ENCODE measurements at places on chromosomes 4 and X.

DNA sequence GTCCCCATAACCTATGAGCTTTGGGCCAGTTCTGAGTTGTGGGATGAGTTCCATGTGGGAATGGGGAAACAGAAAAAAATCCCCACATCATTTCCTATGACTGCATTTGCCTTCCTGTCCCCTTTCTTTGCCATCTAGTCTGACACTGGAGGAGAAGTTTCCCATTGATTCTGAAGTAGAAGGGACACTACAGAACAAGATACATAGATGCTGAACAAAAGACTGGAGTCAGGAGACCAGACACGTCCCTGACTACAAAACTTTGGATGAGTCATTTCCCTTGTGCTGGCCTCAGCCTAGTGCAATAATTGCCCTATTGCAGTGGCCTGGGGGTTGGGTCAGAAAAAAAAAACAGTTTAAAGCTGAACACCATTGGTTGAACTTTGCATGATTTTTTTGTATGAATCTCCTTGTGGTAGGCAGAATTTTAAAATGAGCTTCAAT, 22.1 kb downstream of the BEX3 start:
- DNase-seq = no peak

- no peak for DNase-seq
Observed at GRCh38 chr4:183374950-183375555, 52.8 kb upstream of the CLDN24 start.

DNA sequence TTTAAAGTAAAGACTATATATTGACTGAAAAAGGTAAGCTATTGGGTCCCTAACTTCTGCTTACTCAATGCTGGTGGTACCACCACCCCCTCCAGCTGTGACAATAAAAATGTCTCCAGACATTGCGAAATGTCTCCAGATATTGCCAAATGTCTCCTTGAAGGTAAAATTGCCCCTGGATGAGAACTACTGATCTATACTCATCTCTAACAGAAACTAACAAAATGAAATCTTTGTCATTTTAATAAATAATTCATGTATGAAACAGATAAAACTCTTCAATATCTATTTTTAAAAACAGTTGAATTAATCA, 20.1 kb downstream of the CLTRN start:
- no peak for DNase-seq

GRCh38 chrX:29813174-29813573, 402.2 kb upstream of the MAGEB2 start:
- no peak for DNase-seq

- no peak for DNase-seq
Observed at GRCh38 chrX:20571611-20572010, 304.9 kb upstream of the RPS6KA3 start.

DNA sequence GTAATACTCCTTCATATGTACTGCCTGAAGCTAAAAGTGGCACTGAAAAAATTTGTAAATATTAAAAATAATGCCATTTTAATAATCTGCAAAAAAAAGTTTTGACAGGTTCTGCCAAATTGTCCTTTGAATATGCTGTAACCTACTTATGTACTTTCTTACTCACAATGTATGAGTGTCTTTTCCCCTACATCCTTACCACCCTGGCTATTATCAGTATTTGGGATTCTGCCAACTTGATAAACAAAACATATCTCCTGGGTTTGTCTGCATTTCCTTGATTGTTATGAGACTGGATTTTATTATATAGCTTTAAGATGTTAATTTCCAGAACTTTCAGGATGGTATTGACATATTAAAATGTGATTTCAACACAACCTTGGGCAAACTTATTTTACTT, 187.9 kb downstream of the CHM start:
- no peak for DNase-seq

DNA sequence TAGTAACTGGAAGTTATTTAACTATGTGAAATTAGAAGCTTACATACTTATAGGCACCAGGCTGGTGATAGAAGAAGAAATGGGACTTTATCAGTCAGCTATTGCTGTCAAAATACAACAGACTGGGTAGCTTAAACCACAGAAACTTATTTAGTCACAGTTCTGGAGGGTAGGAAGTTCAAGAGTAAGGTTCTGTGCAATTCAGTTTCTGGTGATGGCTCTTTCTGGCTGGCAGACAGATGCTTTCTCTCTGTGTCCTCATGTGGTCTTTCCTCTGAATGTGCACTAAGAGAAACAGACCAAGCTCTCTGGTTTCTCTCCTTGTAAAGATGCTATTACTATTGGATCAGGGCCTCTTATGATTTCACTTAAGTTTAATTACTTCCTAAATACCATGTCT, 92.1 kb upstream of the ANKRD50 start:
- no peak for DNase-seq

DNA sequence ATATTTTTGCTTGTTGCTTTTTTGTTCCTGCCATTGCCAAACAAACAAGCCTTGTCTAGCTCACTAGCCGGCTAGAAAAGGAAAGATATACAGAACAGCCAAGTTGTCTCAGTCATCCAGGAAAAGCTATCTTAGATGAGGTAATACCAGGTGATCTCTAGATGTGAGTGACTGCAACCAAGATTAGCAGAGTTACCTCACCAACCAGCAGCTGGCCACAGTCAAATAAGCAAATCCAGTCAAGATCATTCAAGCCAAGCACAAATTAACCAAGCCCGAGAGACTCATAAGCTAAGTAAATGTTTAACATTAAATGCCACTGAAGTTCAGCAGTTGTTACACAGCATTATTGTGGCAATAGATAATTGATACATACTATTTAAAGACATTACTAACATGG, 108.6 kb downstream of the CENPC start:
- no peak for DNase-seq

- no peak for DNase-seq
Observed at GRCh38 chrX:103562801-103563200, 22.5 kb upstream of the TCEAL4 start.

GRCh38 chr4:145881989-145882388, 56.6 kb downstream of the ZNF827 start:
- no peak for DNase-seq

DNA sequence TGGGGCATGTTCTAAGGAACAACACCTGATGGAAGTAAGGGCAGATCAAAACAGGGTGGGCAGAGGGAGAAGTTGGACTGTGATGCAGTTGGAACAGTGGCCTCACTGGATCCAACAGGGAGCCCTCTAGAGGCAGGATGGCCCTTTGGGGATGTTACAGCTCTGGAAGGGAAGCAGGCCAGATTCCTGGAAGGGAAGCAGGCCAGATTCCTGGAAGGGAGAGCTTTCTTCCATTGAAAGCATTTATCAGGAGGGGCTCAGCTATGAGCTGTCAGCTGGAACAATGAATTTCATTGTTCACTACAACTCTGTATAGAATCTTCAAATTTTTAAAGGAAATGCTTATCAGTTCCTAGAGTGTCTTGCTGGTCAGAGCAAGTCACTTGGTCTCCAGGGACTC, 17.7 kb downstream of the IL15 start:
- no peak for DNase-seq

DNA sequence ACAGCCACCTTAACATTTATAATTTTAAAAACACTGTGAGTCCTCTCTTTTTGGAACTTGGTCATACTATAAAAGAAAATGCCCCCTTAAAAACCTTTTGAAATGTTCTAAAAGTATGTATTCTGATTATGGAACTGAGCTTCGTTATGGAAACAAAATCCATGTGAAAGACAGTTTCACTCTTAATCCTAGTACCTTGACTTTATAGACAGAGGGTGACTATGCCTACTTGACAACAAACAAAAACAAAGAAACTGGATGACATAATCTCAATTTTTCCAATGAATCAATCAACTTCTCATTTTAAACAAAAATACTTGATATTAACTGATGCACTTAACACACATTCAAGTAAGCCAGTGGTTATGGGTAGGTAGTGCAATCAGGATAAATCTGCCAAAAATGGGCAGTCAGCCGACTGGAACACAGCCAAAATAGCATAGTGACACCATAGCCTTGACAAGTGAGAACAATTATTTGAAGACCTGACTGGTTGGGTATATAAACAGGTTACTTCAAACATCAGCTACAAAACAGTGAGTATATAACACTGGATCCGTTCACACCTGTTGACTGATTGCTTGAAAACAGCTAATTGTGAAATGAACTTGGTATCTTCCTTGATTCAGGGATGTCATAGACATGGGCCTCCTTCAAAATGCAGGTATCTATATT, 265.5 kb downstream of the PPP3CA start:
- DNase-seq = no peak

GRCh38 chrX:115266300-115266699, 23.2 kb upstream of the LUZP4 start:
- no peak for DNase-seq

- DNase-seq = no peak
Observed at GRCh38 chr4:37793562-37793961, 32.9 kb upstream of the PGM2 start.

DNA sequence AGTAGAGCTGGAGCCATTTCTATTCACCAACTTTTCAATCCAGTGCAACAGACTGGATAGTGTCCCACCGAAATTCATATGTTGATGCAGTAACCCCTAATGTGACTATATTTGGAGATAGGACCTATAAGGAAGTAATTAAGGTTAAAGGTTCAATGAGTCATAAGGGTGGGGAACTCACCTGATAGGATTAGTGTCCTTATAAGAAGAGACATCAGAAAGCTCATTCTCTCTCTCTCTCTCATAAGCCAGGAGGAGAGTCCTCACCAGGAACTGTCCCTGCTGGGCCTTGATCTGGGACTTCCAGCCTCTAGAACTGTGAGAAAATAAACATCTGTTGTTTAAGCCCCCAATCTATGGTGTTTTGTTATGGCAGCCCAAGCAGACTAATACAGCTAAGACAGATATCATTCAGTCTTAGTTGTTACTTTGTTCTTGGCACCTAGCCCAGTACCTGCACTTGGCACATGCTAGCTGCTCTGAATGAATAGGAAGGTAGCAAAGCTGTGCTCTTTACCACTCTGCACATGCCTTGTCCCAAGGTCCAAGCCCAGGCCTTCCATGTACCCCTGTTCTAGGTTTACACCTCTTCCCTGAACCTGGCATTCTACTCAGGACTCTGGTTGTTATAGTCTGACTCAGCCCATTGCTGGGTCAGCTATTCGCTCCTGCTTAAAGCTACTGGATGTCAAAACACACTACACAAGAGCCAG, 19.2 kb upstream of the BRS3 start:
- no peak for DNase-seq

- no peak for DNase-seq
Observed at GRCh38 chrX:93585661-93586060, 87.7 kb downstream of the NAP1L3 start.

- no peak for DNase-seq
Observed at GRCh38 chrX:97481228-97481627, 597.5 kb downstream of the RPA4 start.

GRCh38 chrX:9429767-9430166, 35.1 kb upstream of the TBL1X start:
- no peak for DNase-seq

DNA sequence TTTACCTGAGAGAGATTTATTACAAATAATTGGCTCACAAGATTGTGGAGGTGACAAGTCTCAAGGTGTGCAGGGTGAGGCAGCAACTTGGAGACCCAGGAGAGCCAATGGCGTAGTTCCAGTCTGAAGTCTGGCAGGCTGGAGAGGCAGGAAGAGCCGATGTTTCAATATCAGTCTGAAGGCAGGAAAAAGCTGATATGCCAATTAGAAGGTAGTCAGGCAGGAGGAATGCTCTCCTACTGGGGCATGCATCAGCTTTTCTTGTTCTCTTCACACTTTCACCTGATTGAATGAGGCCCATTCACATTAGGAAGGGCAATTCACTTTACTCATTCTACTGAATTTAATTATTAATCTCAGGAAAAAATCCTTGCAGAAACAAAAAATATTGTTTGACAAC, 1351.7 kb upstream of the ADGRL3 start:
- no peak for DNase-seq

Measured in activated CD8-positive, alpha-beta memory T cell treated with anti-CD3 and anti-CD28 coated beads for 1 hour (primary cell).